Forelimb muscle (tissue), 1 donor: ENCODE measurements at places on chromosomes 12 and 14. TPM values are rescaled to one million over a fixed set of nuclear protein-coding genes. Genes with fewer than 3 reads are reported as not detected.

The SLC6A15 gene
- polyA plus RNA-seq: 2.9 TPM

DNA sequence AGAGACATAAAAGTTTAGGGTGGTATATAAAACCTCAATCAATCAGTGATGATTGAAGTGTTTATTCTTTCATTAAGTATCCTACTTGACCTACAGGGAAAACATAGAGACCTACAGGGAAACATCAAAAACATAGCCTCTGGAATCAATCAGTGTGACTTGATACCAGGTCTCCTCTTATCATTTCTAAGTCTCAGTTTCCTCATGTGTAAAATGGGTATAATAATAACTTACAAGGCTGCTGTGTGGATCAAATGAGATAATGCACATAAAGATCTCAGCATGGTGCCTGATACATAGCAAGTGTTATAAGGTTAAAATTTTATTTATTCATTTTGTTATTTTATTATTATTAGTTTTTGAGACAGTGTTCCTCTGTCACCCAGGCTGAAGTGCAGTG is 22.2 kb upstream of the GNPTAB start:
- DNase-seq: no peak

DNA sequence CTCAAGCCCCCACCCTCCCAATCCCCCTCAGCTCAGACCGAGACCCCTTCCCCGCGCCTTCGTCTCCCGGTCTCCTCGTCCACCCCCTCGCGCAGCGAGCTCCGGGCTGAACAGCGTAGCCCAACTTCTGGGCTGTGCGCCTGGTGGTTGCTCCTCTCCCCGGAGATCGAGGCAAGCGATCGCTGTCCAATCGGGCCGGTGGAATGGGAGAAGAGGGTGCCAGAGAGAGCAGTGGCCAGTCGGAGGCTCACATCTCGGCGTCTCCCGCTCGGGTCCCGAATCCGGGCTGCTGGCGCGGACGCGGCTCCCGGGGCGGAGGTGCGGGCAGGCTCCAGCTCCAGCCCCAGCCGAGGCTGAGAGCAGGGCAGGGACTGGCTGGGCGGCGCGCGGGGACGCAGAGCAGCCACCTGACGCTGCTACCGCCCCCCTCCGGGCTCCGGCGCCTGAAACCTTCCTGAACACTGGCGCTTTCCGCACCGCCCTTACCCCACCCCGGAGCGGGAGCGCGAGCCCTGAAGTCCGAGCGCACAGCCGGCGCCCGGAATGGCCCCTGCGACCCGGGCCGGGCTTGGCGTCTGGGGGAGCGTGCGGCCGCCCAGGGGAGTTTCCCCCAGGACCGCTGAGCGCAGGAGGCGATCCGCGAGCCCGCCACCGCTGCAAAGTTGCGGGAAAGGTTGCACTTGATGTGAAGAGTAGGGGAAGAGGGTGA is 508 bp upstream of the KCNH5 start:
- no peak for DNase-seq

- DNase-seq: no peak
Observed at GRCh38 chr12:67069451-67070306, 199.5 kb upstream of the CAND1 start.

DNA sequence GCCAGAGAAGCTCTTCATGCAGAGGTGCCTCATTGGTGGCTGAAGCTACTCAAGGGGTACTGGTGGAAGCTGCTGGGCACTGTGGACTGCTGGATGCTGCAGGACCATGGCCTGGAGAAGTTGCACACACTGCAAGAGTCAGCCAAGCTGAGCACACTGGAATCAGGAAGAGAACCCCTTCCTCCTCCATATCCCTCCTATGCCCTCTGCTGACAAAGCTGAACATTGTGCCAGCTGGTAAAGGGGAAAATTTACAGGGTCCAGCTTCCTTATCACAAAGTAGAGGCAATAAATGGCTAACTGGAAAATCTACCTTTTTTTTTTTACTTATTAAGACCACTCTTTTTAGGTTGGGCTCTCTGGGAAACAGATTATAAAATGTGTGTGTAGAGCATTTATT is 6.5 kb downstream of the CCDC175 start:
- DNase-seq: no peak
